ENCODE measurements at places on chromosomes 4 and X.

GRCh38 chrX:98481636-98482035, 1597.9 kb downstream of the RPA4 start:
- no peak for DNase-seq

- no peak for DNase-seq
These were observed 44.8 kb downstream of the GAB1 start for GRCh38 chr4:143381189-143382118.

DNA sequence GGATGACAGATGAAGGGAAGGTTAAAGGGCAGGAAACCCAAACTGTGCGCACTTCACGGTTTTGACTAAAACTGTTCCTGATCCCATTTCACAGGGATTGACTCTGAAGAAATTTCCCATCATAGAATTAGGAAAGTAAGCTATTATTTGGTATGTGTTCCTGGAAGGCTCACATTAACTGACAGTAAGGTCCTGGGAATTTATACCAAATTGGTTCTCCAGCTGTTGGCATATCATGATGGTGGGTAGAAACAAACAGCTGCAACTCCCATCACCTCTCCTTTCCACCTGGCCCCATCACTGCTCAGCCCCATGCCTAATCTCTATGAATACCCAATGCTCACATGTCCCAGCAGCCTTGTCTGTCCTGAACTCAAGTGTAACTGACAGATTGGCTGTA, 121.2 kb downstream of the GPC3 start:
- DNase-seq = no peak

- DNase-seq = no peak
These were observed 39.0 kb downstream of the GABRA3 start for GRCh38 chrX:152412105-152412504.

DNA sequence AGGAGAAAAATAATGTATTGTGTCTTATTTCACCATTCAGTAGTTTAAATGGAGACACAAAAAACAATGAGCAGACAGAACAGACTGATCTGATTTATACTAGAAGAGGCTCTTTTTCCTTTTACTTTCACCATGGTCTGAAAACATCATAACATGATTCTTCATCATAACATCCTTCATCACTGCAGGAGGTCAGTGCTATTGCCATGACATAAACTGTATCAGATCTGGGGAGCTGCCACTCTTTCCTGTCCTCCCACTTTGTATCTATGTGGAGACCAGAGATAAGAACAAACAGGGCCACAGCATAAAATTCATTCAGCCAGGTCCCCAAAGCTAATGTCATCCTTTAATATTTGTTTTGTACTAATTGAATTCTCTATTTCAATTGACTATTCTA, 25.2 kb downstream of the SOD3 start:
- DNase-seq = no peak

DNA sequence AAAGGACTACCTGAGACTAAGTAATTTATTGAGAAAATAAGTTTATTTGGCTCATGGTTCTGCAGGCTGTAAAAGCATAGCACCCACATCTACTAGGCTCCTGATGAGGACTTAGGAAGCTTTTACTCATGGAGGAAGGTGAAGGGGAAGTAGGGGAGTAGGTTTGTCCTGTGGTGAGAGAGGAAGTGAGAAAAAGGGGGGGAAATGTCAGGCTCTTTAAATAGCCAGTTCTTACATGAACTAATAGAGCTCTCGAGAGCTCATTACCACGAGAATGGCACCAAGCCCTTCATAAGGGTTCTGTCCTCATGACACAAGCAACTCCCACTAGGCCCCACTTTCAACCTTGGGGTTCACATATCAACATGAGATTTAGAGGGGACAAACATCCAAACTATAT, 125.5 kb upstream of the NRK start:
- no peak for DNase-seq

GRCh38 chr4:185567381-185568376, 32.4 kb upstream of the PDLIM3 start:
- no peak for DNase-seq

GRCh38 chrX:133287860-133288259, 69.7 kb upstream of the TFDP3 start:
- no peak for DNase-seq

GRCh38 chr4:159051245-159052071, 51.4 kb upstream of the RAPGEF2 start:
- no peak for DNase-seq

- DNase-seq = no peak
These were observed 357.1 kb upstream of the NOCT start for GRCh38 chr4:138658518-138658917.

DNA sequence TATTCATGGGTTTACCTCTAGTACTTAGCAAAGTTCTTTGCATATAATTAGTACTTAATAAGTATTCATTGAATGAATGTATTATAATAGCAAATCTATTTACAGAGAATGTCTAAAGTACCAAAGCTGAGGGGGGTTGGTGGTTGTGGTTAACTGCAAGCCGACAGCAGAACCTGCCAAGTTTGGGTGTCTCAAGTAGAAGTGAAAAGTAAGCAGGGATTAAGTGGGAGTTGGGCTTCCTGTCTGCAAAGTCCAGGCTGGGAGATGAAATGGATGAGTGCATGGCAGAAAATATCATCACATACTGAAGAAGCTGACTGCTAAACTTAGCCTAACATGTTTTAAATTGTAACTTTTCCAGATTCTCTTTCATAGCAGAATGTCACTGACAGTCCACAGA, 169.6 kb downstream of the CAMK2D start:
- DNase-seq = no peak

GRCh38 chrX:134443020-134443419, 16.9 kb upstream of the HPRT1 start:
- no peak for DNase-seq

DNA sequence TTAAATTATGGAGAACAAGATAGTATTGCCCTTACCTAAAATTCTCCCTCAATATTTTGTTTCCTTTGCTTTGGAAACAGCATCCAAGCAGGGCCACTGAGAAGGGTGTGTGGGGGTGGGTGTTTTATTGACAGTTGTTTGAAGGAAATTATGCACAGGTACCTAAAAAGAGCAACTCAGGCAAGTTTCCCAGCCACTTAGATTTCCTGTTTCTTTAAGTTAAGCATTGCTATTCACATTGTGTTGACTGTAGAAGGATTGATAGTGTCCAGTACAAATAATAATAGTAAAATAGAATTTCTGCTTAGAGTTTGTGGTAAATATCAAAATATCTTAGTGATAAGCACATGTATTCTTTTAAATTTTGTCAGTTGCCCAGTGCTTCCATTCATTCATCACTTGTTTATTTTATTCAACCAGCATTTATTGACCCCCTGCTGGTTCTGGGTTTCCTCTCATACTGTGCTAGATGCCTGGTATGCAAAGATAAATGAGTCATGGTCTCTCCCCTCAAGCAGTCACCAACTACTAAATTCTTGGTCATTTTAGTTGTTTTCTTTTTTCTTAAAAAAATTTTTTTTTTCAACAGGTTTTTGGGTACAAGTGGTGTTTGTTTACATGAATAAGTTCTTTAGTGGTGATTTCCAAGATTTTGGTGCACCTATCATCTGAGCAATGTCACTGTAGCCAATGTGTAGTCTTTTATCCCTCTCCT, 50.0 kb downstream of the GALNT7 start:
- no peak for DNase-seq

GRCh38 chrX:12657881-12658280, 133.3 kb upstream of the PRPS2 start:
- no peak for DNase-seq

DNA sequence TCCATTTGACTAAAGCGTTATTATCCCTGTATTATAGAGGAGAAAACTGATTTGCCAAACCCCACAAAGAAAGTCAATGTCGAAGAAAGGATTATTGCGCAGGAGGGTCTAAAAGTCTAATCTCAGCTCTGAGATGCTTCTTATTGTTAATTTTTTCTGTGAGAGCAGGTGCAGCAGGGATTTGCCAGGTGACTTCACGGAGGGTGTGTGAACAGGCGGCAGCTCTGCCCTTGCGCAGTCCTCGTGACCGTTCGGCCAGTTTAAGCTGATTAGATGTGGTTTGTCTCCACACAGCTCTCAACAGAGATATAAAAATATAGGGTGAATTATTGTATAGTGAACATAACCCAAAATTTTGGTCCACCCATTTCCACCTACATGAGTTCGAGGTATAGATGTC, 28.5 kb downstream of the TENM3 start:
- no peak for DNase-seq

DNA sequence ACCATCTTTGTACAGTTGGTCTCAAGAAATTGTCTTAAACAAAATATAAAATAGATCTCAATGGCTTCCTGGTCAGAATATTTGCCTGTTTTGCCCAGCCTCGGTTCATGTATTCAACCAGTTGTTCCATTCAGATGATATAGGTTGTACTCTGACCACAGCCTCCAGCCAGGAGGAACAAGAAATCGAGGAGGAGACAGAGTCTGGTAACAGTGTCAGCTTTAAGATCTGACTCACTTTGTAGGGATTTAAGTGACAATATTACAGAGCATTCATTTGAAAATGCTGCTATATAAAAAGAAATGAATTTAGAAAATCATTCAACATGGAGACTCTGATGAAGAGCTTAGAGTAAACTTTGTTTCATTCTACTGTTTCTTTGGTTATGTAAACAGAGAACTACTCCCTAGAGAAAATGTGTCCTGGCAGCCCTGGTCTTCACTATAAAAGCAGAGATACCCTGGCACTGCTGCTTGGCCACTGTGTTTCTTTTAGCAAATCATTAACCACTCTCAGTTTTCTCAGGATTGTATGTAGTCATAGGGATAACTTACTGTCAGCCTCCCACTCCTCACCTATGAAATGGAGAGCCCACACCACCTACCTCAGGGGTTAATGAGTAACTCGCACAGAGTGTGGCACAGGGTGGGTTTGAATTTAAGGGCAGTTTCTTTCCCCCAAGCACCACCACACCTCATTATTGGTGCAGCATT, 53.5 kb downstream of the PAGE2 start:
- no peak for DNase-seq

DNA sequence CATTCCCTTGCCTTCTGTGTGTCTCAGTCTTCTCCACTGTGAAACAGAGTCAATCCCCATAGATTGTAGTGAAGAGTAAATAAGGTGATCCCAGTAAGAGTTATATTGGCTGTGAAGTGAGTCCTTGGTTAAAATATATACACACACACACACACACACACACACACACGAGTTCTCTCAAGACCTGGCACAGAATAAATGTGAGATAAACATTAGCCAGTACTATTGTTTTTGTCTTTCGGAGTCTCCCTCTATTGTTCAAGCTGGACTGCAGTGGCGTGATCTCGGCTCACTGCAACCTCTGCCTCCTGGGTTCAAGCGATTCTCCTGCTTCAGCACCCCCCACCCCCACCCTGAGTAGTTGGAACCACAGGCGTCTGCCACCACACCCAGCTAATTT, 44.8 kb upstream of the FAM156A start:
- no peak for DNase-seq

DNA sequence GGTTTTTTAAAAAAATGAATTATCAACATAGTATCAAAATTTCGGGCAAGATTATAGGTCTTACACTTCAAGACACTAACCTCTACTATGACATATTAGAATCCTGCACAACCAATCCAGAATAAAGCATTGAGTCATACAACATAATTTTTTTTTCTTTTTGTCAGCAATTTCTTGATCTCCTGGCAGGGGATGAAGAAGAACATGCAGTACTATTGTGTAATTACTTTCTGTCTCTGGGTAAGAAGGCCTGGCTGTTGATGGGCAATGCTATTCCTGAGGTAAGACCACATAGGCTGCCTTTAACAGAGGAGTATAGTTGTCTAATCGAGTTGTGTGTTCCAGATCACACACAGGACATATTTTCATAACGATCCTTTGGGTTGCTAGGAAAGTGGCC, 67.5 kb downstream of the FBXL5 start:
- no peak for DNase-seq

- DNase-seq = no peak
These were observed 623.1 kb upstream of the CPEB2 start for GRCh38 chr4:14379183-14379582.

GRCh38 chrX:151088221-151088620, 88.2 kb upstream of the GPR50 start:
- DNase-seq = no peak

- no peak for DNase-seq
These were observed 35.6 kb downstream of the FRMPD3 start for GRCh38 chrX:107485013-107485412.

- no peak for DNase-seq
These were observed 646 bp upstream of the FAM3A start for GRCh38 chrX:154516656-154517100.

DNA sequence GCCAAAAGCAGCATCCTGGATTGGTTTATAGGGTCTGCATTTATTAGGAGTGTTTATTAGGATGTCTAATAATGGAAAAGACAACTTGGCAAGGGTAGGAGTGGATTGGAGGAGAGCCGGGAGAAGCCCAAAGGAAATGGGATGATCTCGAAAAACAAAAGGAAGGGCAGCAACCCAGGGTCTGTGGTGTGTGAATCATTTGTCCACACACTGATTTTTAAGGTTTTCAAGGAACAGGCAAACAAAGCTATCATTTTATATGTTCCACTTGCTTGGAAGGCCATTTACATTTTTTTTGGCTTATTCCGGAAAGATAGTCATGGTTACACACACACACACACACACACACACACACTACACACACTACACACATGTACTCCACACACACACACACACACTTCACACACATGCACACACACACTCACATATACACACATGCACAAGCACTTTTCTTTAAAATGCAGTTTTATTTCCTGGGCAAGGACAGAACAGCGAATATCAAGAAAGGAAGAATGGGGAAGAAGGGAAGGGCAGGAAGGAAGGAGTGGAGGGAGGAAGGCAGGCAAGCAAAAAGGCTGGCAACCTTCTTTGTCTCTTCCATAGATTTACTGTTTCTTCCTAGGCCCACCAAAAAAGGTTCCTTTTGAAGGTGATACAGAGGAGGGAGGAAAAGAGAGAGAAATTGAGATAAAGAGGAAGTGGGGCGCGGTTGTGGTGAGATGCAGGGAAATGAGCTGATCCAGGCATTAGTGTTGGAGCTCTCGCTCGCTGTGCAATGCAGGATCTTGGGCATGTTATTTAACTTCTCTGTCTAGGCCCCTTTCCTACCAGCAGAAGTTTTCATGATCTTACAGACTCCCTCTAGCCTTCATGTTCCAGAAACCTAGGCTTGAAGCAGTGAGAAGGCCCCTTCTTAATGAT, 88.6 kb upstream of the MAML3 start:
- DNase-seq = no peak

DNA sequence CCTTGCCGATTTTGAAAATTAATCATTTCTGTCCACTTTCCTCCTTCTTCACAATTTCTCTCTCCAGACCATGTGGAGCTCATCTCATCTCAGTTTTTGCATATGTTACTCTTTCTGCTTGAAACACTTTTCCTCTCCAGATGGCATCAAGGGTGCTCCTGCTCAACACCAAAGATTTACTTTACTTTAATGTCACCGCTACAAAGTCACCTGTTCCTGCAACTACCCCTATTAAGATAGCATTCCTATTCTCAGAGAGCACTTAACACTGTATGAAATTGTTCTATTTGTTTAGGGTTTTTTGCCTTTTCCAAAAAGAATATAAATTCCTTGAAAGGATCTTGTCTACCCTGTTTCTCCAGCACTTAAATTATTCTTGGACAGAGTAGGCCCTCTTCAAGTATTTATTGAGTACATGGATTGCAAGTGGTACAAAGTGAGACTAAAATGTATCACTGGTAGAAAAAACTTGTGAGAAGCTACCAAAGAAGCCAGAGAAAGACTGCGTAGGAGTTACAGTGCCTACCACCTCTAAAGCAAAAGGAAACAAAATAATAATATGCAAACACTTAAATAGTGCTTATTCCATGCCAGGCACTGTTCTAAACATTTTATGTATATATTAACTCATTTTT, 1.1 kb upstream of the EXOSC9 start:
- DNase-seq = no peak

- no peak for DNase-seq
These were observed 31.4 kb downstream of the HOPX start for GRCh38 chr4:56649445-56650261.

- DNase-seq = no peak
These were observed 22.8 kb downstream of the RPL9 start for GRCh38 chr4:39435659-39436563.
